ENCODE measurements at places on chromosomes 2 and 18.

DNA sequence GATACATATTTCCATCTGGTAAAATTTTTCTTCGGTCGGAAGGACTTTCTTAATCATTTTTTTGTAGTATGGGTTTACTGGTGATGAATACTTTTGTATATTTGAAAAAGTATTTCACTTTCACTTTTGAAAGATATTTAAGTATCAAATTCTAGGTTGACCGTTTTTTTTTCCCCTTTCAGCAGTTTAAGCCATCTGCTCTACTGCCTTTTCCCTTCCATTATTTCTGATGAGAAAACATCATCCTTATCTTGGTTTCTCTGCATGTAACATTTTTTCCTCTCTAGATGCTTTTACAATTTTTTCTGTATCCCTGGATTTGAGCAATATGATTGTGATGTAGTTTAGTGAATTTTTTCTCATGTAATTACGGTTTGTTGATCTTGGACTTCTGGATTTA lies 87.0 kb downstream of the MTX2 start:
- no peak for DNase-seq

GRCh38 chr2:62300925-62301324 lies 105.0 kb downstream of the B3GNT2 start:
- DNase-seq = no peak

DNA sequence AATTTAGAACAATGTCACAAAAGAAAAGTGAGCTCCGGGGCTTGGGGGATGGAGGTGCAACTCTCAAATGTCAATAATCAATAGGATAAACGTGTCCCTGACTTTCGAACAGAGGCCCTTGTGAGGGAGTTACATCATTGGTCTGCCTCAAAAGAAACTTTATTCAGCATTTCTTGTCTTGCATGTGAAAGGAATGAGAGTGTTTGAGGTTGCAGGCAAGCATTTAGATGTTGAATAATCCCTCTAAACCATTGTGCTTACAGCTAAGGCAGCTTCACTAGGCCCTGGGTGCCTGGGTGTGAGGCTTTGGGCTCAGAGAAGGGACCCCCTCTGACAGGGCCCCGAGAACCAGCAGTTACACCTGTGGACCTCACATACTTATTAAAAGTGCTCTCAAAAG lies 28.6 kb upstream of the FHL2 start:
- DNase-seq = no peak

DNA sequence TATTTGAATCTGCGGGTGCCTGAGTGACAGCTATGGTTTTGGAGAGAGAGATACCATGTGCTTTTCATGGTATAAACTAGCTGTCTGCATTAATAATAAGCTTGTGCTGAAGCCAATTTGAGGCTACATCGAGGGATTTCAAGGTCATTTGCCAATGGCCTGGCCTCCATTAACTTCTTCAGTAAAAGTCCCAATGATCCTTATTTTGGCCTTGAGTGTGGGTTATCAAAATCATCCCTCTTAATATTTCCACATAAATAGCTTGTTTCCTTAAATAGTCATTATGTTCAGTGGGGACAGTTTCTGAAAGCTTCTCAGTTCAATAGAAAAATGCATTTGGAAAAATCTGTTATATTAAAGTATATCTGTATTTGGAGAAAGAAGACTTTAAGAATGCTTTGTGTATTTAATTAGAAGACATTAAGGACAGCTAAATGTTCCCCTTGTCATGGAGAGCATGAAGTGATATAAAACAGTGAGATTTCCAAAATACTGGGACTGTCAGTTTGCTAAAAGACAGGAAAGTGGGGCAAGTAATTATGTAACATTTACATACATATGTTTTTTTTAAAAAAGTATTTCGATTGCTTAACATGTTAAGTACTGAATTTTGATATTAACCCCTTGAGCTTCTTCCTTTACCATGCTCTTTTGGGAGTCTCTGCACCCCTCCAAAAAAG lies 355.5 kb upstream of the ZEB2 start:
- no peak for DNase-seq

DNA sequence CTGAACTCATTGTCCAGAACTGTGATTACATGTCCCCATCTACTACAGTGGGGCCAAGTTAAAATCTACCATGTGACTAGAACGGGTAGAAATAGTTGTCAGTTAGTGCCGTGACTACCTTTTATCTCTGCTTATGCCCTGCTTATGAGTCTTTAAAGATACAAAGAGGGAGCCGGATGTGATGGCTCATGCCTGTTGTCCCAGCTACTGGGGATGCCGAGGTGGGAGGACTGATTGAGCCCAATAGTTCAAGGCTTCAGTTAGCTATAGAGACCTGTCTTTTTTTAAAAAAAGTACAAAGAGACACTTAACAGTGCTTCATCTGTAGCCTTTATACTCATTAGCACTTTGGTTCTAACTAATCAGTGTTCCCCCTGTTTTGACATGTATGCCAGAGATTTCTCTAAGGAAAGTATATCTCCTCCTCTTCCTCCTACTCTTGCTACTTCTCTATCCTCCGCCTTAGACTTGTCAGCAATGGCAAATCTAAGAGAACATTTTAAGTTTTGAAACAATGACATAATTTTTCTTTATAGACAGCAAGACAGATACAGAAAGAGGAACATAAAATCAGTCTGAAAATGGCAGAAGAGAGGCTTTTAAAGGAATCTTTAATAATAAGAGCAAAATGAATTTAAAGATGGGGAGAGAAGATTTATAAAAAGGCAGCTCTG lies 45.0 kb downstream of the NBEAL1 start:
- no peak for DNase-seq

Data from activated effector memory CD4-positive, alpha-beta T cell treated with Interleukin-2 at 50 U/mL for 16 hours (primary cell).